ENCODE measurements at places on chromosomes 2 and 18. TPM values are rescaled to one million over a fixed set of nuclear protein-coding genes. Genes with fewer than 3 reads are reported as not detected.
A peak's percentile ranks its signal among the peaks of the same experiment; 100 is the strongest.

- H3K27ac ChIP-seq = peak overlapping the region; percentile 35
- peaks cover 45% of the 10 kb centered on the region for H3K4me1 ChIP-seq
- no peak for DNase-seq
- no peaks in the 10 kb centered on the region for H3K36me3 ChIP-seq
Observed at GRCh38 chr2:43519643-43520221, 76.1 kb downstream of the THADA start.

DNA sequence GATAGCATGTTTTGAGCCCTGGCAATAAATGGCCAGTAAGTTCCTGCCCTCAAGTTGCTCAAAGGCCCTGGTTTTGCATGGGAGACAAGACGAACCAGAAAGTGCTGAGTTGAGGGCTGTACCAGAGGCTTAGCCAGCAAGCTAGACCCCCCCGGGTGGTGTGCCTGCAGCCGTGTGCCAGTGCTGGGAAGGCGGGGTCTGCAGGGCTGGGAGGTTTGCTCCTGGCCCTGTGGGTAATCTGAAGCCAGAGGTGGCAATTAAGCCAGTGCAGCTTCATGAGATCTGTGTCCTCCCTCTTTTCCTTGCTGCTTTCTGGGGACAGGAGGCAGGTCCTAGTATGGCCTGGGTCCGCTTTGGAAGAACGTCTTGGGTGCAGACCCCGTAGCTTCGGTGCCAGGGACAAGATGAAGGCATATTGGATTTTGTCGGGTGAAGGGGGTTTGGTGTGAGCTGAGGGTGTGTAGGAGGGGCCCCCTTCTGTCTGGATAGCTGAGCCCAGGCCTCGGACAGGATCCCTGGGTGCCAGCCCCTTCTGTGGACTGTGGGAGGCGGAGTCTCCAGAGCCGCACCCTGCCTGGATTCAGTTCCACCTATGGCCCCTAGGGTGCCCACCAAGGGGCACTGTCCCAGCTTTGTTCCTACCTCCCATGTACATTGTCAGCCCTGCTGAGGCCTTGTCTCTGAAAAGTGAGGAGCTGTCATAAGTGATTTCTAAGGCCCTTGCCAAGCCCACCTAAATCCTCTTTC, 15.6 kb downstream of the ATOH8 start:
- no peak overlapping the region for H3K4me3 ChIP-seq
- H3K27ac ChIP-seq = peak overlapping the region; percentile 85
- no peaks in the 10 kb centered on the region for H3K27me3 ChIP-seq
- H3K36me3 ChIP-seq = peaks cover 47% of the 10 kb centered on the region

DNA sequence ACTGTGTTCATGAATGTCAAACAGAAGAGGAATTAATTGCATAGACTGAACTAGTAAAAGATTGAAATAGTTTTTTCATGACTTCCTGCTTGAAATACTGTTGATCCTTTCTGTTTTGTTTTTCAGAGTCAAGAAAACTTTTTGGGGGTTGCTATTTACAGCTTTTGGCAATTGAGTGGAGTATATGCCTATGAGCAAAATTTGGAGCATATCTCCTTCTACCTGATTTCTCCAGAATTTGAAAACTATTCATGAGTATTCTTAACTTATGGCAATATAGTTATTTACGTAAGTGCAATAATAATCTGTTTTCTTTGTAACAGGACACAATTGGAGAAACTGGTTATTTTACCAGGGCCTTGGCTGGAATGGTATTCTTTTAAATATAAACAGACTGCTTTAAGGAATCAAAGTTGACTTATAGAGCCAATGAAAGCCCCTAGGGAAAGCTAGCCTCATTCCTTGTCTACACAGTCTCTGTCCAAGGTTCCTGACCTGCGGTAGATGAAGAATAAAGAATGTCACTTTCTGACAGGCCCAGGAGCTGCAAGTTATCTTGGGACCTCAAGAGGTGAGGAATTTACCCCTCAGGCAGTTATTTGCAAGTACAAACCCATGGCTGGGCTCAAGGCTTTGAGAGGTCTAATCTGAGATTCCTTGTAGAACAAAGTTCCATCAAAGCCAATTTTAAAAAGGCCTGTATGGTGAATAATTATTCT, 193.5 kb upstream of the NDUFV2 start:
- H3K4me1 ChIP-seq = no peaks in the 10 kb centered on the region
- no peak overlapping the region for H3K4me3 ChIP-seq
- no peaks in the 10 kb centered on the region for H3K36me3 ChIP-seq
- no peaks in the 10 kb centered on the region for H3K27me3 ChIP-seq
- no peak for DNase-seq

DNA sequence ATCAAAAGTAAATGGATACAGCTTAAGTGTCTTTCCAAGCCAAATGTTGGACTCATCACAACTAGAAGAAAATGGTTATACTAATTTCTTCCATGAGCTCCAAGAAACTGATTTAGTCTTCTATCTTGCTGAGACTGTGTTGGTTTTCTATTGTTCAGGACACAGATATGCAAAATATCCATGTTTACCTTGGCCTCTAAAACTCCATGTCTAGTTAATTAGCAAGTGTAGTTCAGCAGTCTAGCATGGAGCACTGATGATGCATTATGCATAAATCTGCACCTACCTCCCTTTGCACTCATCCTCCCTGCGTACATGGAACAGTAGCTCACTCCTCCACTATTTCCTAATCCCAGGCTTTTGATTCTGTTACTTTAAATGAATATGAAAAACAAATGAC, 731.4 kb upstream of the CHAC2 start:
- no peaks in the 10 kb centered on the region for H3K27me3 ChIP-seq
- no peaks in the 10 kb centered on the region for H3K36me3 ChIP-seq

- no peak for DNase-seq
- H3K4me1 ChIP-seq = no peaks in the 10 kb centered on the region
- no peaks in the 10 kb centered on the region for H3K27me3 ChIP-seq
- no peak overlapping the region for H3K4me3 ChIP-seq
Observed at GRCh38 chr2:215361876-215362561, 50.2 kb downstream of the ATIC start.

GRCh38 chr18:6010921-6011320, 115.6 kb upstream of the TMEM200C start:
- no peaks in the 10 kb centered on the region for H3K27me3 ChIP-seq
- no peak overlapping the region for H3K27ac ChIP-seq
- no peak overlapping the region for H3K4me3 ChIP-seq
- H3K36me3 ChIP-seq = no peaks in the 10 kb centered on the region

DNA sequence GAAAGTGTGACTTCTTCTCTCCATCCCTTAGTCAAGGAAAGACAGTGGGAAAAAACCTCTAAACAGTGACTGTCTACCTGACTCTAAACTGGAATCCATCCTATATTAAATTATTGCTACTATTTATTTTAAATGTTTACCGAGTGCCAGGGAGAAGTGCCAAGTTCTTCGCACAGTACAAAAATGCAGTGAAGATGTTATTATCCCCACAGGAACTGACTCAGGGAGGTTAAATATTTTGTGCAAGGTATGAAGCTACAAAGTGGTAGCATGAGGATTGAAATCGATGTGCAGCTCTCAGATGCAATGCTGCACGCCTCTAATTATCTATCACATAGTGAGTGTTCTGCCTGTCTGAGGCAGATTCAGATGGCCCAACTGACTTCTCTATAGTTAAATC, 91.1 kb downstream of the MEP1B start:
- no peaks in the 10 kb centered on the region for H3K36me3 ChIP-seq
- no peak overlapping the region for H3K4me3 ChIP-seq
- DNase-seq = no peak
- peaks cover 8% of the 10 kb centered on the region for H3K4me1 ChIP-seq

The C2orf78 gene
- total RNA-seq = not detected

Data from heart left ventricle (tissue), 16 donors.